ENCODE measurements at places on chromosomes 4 and X.

- DNase-seq: no peak
Measured at GRCh38 chr4:3184725-3185124, 64.2 kb upstream of the MSANTD1 start.

- no peak for DNase-seq
Measured at GRCh38 chrX:47232197-47232802, 509 bp upstream of the USP11 start.

- DNase-seq: no peak
Measured at GRCh38 chr4:71254451-71255012, 84.3 kb upstream of the SLC4A4 start.

DNA sequence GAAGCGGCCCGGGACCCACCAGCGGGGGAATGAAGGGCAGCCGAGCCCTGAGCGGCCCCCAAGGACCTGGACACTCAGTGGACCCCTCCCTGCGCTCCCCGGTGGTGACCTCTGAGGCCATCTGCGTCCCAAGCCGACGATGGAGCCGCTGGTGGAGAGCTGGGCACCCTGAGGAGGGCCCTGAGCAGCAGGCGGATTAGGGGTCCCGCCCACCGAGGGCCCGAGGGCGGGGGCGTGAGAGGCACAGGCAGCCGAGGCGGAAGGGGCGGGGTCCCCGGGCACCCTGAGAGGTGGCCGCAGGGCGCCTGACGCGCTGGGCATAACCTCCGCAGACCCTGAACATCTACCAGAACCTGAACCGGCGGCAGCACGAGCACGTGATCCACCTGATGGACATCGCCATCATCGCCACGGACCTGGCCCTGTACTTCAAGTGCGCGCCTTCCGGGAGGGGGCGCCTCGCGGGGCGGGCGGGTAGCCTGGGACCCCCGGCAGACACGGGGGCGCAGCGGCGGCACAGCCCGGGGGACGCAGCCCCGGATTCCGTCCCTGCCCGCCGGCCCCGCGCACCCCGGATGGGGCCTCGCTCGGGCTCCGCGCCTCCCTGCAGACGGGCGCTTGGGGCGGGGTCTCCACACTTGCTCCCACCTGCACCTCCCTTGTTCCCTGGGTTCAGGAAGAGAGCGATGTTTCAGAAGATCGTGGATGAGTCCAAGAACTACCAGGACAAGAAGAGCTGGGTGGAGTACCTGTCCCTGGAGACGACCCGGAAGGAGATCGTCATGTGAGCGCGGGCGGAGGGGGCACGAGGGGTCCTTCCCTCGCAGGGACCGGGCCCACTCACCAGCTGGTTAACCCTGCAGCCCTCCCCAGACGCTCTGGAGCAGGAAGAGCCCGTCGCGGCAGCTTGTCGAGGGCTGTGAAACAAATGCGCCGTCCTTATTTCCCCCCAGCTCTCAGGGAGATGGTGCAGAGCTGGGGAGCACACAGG is 10.3 kb downstream of the ATP5ME start:
- DNase-seq: no peak

- DNase-seq: no peak
Measured at GRCh38 chrX:20147561-20147960, 5.9 kb upstream of the EIF1AX start.

- DNase-seq: no peak
Measured at GRCh38 chr4:8391972-8392371, 48.6 kb downstream of the ACOX3 start.

GRCh38 chr4:129916991-129917390 is 821.0 kb downstream of the C4orf33 start:
- DNase-seq: no peak

GRCh38 chr4:86554646-86555045 is 39.5 kb upstream of the PTPN13 start:
- DNase-seq: no peak

DNA sequence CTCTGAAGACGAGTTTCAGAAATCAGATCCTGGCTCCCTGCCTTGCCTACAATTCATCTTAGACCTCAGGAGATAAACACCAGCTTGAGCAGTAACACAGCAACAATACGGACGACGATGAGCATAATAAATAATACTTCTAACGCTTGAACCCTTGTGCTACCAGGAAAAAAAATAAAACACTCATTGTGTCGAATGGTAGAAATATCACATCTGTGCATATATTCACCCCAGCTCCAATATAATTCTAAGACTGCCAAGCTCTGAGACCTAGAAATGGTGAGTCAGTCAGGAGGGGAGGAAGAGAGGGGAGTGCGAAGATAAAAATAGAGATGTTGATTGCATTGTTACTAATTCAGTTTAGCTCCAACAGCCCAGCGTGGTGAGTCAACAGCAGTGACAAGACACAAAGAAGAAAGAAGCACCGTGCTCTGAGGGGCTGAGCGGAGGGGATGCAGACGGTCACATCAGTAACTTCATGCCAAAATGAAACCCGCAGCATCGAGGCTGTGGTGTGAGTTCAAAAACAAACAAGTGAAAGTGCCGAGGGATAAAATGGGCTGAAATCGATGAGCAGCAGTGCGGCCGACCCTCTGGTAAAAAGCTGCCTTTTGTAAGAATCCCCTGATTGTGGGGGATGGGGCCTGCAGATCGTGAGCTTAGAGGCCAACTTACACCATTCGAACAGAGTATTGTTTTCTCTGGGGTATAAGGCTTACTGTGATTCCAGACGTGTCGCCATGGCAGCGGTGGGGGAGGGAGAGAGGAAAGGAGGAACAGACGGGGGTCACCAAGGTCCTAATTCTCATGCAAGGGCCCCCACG is 150.4 kb downstream of the MGST2 start:
- no peak for DNase-seq

DNA sequence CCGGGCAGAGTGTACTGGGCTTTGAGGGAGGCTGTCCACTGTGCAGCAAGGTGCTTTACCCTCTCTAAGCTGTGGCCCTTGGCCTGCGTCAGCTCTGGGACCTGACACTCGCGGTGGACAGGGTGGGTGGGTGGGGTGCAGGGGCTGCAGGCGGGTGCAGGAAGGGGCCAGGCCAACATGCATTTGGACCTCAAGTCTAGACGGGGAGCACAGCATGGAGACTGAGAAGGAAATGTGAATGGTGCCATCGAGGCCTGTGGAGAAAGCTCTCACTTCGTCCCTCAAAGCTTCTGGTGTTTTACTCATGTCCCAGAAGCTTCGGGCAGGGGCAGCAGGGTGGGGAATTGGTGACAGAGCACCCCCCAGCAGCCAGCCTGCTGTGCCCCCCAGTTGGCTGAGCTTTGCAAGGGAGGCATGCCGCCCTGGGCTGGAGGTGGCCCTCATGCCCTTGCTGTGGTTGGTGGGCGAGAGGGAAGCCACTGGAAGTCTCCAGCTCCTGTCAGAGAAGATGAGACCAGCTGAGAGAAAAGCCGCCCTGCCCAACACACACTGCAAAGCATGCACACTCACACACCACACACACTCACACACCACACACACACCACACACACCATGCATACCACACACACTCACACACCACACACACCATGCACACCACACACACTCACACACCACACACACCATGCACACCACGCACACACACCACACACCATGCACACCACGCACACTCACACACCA is 12.3 kb downstream of the PNMA6E start:
- DNase-seq: no peak

DNA sequence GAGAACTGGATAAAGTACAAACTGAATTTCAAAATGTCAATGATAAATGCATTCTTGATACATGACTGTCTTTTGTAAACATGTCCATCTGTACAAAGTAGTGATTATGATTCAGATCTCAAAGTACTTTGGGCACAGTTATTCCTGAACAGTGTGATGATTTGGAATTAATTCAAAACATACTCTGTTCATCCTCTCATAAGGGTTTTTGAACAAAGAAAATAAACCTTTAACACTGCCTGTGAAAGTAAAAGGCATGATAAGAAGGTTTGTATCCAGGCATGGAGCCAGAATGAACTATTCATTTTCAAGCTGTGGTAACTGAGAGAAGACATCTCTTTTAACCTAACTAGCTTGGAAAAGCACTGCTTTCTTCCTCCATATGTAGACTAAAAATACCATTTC is 883 bp upstream of the KLHL4 start:
- DNase-seq: no peak

GRCh38 chr4:36638273-36638811 is 356.9 kb downstream of the DTHD1 start:
- no peak for DNase-seq

DNA sequence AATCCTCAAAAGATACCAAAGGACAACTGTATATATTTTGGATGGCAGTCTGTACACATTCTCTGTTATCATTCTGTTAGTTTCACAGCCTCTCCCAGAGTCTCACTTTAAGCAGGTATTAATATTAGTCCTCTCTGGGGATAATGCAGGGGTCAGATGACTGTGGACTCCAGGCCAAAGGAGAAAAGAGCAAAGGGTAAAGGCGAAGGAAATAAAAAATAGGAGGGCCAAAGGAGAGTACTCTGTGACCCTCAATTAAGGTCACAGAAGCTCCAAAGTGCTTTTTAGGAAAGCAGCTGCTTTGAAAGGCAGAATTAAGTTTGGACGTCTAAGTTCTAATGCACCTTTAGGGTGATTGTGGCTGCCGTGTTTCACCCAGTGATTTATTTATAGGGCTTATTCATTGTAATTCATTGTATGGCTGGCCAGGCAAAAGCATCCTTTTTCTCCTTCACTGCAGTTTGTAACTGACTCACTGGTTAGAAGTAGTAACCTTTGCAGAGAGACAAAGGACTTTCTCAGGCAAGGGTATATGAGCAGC is 7.8 kb downstream of the MSMO1 start:
- DNase-seq: no peak

- no peak for DNase-seq
Measured at GRCh38 chrX:103640401-103641155, 11.8 kb downstream of the TCEAL1 start.

GRCh38 chr4:175166020-175166419 is 247.9 kb downstream of the ADAM29 start:
- no peak for DNase-seq

- no peak for DNase-seq
Measured at GRCh38 chr4:80425124-80426100, 89.9 kb downstream of the CFAP299 start.

All from SW480 (cell line).